ENCODE measurements at places on chromosomes 1 and 21.

DNA sequence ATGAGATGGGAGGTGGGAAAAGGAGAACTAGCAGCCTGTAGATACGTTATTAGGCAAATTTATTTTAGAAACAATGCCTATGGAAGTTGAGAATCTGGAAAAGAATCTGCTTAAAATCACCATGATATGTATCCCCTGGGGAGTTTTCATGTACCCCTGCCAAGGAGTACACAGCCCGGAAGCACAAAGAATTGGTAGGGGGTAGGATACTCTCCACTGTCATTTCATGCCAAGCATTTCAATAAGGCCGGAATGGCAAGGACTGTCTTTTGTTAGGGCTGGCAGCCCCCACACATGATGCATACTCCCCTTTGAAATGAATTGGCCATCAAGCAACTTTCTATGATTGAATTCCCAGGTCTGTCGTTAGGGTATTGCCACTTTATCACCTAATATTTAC, 111.5 kb upstream of the APP start:
- DNase-seq, result no peak

GRCh38 chr1:145997718-145998023, 1.3 kb upstream of the TXNIP start:
- no peak for DNase-seq

GRCh38 chr1:98084188-98084587, 163.4 kb upstream of the DPYD start:
- DNase-seq, result no peak

- no peak for DNase-seq
These were observed 20.6 kb downstream of the PGBD2 start for GRCh38 chr1:248926401-248927182.
